ENCODE measurements at places on chromosomes 6 and 20. TPM values are rescaled to one million over a fixed set of nuclear protein-coding genes. Genes with fewer than 3 reads are reported as not detected.

Gene JPH2
- 16.4 TPM for total RNA-seq

GRCh38 chr20:36614781-36615557 is 9.4 kb downstream of the RAB5IF start:
- DNase-seq: peak; percentile 89

Gene LRFN2
- not detected for total RNA-seq

Gene HLA-A
- 2,135 TPM for total RNA-seq

DNA sequence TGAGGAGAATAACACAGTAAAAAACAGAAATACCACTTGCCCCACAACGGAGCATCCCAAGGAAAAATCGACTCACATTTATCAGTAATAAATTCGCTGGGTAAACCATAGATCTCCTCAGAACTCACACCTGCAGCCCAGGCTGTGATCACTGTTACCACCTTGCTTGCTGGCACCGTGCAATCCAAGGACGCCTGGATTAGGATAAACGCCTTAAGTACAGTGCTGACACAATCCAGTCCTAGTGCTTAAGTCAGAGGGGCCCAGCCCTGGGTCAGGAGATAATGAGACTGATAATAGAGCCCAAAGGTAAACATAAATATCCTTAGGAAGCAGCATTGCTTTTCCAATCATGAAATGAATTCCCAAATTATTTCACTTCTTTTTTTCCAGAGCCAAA is 62.5 kb downstream of the EPB41L2 start:
- no peak for DNase-seq

Gene ACSS1
- 0.32 TPM for total RNA-seq
